NCI-H446 (cell line): ENCODE measurements at places on chromosomes 13 and 19.

GRCh38 chr13:34352958-34353357 lies 535.0 kb downstream of the RFC3 start:
- DNase-seq: no peak

DNA sequence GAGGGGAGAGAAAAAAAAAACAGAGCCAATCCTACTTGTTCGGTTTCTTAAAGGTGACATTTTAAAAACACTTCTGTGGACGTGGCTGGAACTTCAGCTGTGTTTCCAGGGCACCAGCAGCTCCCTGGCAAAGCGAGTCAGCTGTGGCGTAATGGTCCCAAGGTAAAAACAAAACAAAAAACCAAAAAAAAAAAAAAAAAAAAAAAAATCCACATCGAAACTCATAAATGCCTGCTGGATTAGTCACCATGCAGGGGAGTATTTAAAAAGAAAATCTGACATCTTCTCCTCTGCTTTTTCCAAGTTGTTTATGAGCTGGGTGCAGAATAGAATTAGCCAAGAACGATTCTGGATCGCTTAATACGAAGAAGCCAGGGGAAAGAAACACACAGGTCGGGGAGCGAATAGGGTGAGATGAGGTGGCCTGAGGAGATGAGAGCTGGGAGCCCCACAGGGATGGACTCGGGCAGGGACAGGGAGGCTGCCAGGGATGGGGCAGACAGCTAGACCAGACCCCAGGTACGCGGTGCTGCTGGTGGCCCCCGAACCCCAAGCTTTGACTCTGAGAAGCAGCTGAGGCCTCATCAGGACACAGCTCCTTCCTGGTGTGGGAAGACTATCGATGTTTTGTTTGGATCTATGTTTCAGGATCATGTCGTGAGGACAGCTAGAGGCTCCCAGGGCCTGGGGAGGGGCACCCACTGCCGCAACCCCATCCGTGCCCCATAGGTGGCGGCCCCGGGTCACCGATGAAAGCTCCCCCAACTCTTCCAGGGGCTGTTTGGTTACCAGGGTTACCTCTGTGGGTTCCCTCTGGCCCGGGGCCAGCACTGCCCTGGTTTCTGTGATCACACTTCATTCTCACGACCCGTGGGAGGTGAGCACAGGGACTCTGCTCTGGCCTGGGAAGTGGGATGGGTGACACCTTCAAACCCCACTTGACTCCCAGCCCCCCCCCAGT lies 3.1 kb upstream of the CTXN1 start:
- DNase-seq: peak; percentile 32

- no peak for DNase-seq
These were observed 367.4 kb downstream of the SPRY2 start for GRCh38 chr13:79973533-79973963.

GRCh38 chr13:42000846-42001245 lies 39.9 kb upstream of the VWA8 start:
- DNase-seq: no peak

DNA sequence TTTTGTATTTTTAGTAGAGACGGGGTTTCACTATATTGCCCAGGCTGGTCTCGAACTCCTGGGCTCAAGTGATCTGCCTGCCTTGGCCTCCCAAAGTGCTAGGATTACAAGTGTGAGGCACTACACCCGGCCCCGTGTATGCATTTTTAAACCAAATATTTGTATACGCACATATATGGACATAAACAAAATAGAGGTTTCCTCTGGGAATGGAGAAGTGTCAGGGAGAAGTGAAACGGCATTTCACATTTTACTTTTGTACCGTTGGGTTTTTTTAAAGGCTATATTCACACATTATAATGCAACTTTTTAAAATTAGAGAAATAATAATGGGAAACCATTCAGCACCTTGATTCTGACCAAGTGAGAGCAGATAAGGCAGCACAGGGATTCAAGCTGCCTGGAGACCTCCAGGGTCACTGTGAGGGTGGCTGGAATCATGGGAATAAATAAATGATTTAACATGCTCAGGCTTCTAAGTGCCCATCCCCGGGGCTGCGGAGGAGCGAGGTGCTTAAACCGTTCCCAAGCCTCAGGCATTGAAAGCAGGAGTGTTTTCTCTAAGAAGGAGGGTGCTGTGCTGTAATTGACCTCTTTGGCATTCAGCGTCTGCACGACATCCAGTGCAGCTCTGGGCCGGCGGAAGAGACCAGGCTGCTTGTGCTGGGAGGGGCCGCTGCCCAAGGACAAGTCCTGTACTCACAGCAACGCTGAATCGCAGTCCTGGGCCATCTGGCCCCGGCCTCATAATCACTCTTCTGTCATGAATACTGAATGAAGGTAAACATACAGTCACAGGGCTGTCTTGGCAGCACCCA lies 24.7 kb downstream of the GPR42 start:
- DNase-seq: no peak

DNA sequence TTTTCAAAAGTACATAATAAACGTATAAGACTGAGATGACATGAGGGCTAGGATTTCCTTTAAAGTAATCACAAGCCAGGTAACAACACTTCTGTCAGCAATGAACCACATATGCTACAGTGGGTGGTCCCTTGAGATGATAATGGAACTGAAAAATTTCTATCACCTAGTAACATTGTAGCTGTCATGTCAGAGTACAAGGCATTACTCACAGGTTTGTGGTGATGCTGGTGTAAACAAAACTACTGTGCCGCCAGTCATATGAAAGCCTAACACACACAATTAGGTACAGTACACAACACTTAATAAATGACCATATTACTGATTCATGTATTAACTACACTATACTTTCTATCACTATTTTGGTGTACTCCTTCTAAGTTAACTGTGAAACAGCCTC lies 36.8 kb downstream of the MIPEP start:
- no peak for DNase-seq

DNA sequence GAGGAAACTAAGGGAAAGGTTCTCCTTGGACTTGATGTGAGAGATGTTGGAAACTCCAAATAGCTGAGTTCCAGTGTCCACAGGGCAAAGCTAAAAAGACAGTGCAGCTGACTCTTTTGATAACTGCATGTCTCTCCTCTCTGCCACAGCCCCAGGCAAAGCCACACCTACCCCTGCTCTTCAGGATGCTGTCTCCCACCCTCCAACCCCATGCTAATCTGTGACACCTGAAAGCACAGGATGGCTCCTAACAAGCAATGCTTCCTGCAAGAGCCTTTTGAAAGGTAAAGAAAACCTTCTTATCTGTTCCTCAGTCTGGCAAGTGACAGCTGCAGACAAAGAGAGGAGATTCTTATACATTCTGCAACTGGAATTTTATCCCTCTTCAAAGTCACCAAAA lies 14.5 kb downstream of the SLC46A3 start:
- no peak for DNase-seq

DNA sequence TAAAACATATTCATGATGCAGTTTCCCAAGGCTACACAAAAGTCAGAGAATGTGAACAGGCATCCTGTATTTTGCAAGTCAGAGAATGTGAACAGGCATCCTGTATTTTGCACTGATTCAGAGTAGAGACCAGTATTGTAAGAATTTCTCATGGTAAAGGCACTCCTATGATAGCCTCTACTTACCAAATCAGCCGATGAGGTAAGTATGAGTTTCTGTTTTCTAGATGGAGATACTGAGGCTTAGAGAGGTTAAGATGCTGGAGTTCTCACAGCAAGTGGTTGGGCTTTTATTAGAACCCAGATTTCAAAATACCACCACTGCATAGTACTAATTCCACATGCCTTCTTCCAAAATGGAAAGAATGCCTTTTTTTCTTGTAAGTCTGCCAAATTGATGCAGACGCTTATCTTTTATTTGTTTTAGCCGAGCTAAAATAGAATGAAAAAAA lies 12.3 kb downstream of the TPT1 start:
- DNase-seq: no peak

DNA sequence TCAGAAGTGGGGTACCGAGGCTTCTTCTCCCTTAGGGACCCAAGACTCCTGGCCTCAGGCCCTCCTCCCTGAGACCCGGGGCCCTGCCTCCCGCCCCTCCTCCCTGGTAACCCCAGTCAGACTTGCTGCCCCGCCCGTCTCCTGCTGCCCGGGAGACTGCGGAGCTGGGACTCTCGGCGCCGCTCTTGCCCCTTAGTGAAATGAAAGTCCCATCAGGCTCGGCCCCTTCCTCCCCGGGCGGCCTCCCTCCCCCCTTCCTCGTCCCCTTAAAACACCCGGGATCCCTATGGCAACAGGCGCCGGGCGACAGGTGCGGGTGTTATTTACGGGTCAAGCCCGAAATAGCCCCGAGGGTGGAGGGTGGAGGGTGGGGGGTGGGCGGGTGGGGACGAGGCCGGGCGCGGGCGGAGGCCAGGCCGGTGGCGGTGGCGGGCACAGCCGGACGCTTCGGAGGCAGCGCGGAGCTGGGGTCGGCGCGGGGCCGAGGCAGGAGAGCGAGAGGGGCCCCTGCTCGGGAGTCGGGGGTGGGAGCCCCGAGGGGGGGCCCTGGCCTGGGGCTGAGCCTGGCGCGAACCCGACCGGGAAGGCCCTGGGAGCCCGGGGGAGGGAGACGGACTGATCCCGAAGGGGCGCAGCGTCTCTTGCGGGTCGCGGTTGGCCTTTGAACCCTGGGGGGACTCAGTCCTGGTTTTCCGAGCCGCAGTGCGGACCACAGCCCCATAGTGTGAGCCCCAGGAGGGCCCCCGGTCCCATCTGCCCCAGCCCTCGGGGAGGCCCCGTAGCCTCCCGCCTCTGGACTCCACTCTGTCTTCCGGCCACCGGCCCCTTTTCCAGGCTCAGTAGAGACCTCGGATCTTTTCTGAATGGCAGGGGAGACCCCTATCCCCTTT lies at the start of gene CACNG6:
Gene CACNG6 (plus strand): TSS at position 414 of the 890 bp plus-strand sequence. CDS start 1,241 bp downstream, outside the sequence.
- DNase-seq: no peak

- no peak for DNase-seq
These were observed 271.0 kb downstream of the SLITRK5 start for GRCh38 chr13:87942205-87942604.

DNA sequence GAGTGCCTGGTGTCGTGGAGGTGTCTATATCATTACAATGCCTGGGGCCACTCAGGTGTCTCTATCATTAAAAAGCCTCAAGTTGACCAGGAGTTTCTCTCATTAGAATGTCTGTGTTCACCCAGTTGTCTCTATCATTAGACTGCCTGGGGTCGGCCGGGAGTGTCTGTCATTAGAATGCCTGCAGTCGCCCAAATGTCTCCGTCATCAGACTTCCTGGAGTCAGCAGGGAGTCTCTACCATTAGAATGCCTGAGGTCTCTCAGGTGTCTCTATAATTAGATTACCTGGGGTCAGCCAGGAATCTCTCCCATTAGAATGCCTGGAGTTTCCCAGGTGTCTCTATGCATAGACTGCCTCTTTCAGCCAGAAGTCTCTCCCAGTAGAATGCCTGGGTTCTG lies 1477.6 kb downstream of the UQCRFS1 start:
- DNase-seq: no peak

- no peak for DNase-seq
These were observed 10.4 kb upstream of the KLK14 start for GRCh38 chr19:51093101-51093500.

DNA sequence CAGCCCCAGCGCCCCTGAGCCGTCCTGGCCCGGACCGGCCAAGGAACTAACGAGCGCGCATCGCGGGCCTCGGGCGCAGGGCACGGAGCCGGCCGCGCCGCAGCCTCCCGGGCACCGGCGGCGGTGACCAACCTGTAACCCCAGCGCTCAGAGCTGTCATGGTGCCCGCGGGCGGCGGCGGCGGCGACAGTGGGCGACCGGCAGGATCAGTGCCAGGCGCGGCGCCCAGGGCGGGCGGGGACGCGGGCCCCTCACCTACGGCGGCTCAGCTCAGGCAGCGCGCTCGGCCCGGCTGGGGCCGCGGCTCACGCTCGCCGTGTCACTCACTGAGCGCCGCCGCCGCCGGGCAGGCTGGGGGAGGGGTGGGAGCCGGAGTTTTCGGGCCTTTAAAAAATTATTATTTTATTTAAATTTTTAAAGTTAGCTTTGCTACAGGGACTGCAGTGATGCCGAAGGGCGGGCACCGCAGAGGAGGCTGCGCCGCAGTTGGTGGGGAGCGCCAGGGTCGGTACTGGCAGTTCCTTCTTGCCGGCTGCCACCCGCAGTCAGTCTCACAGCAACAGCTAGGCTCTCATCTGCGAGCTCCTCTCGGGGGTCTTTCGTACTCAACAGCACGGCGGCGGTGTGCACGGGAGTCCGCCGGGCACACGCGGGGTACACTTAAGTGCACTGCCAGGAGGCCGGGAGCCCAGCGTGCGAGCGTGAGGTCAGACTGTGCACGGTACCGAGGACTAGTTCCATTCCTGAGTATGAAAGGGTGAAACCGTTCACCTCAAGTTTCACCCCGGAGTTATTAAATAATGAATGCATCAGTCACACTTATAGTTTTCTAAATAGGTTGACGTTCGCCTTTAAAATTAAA lies at the start of gene NALCN:
Gene NALCN (minus strand): TSS at position 328 of the 862 bp plus-strand sequence. CDS start 17,382 bp downstream, outside the sequence.
- no peak for DNase-seq

GRCh38 chr19:14073261-14073924 lies 807 bp downstream of the MISP3 start:
- DNase-seq: no peak

GRCh38 chr13:96481482-96481881 lies 391.6 kb downstream of the HS6ST3 start:
- DNase-seq: no peak

- no peak for DNase-seq
These were observed 57.0 kb upstream of the IPO5 start for GRCh38 chr13:97896446-97896845.

GRCh38 chr13:41144576-41144975 lies 12.0 kb upstream of the KBTBD6 start:
- no peak for DNase-seq

DNA sequence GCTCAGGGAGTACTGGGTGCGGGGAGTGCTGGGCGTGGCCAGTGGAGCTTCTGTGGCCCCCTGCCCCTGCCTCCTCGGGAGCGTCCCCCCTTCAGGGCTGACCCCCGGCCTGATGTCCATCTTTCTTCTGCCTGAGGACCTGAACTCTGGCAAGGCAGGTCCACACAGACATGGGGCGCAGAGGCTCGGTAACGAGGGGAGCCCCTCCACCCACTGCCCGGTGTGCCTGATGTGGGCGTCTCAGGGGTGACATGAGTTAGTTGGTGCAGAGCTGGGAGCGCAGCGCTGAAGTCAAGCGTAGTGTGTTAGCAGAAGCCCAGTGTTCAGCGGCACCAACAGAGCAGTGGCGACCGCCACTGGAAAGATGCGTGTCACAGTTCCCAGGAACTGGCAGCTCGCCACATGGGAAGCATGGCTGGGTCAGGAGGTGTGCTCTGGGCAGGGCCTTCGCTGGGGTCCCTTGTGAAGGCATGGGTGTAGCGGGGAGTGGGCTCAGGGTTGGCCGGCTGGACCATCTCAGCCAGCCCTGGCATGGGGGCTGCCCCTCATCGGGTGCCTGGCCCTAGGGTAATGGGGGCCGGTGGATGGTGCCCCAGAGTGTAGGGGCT lies 11.5 kb downstream of the THOP1 start:
- no peak for DNase-seq

GRCh38 chr19:55157064-55157908 lies at the start of gene TNNI3:
Gene TNNI3, minus strand, starts transcription at chr19:55157732. Its CDS starts 143 bp downstream, at chr19:55157589.
- DNase-seq: no peak

- DNase-seq: no peak
These were observed 568 bp upstream of the ZNF230 start for GRCh38 chr19:44002212-44002565.
